ENCODE measurements at places on chromosomes 1 and 21.

- no peak for DNase-seq
Measured at GRCh38 chr1:214565310-214565709, 13.9 kb upstream of the PTPN14 start.

GRCh38 chr1:205269711-205270110, 42.0 kb downstream of the TMCC2 start:
- DNase-seq = no peak

GRCh38 chr1:111732718-111733117, 6.5 kb downstream of the INKA2 start:
- DNase-seq = no peak

- DNase-seq = no peak
Measured at GRCh38 chr1:169452921-169453320, 25.6 kb upstream of the CCDC181 start.

GRCh38 chr1:94648225-94649007, 106.9 kb upstream of the F3 start:
- no peak for DNase-seq
